Activated CD4-positive, alpha-beta T cell treated with anti-CD3 and anti-CD28 coated beads, Interleukin-2, amount 10 ng/mL, durations not matched to agents 24 days and 14 days (primary cell): ENCODE measurements at places on chromosomes 4 and X. TPM values are rescaled to one million over a fixed set of nuclear protein-coding genes. Genes with fewer than 3 reads are reported as not detected.

Gene HOPX
- 86.3 and 88.5 TPM in 2 replicates for total RNA-seq

Gene MAGED4
- total RNA-seq, result not detected in 2 replicates

DNA sequence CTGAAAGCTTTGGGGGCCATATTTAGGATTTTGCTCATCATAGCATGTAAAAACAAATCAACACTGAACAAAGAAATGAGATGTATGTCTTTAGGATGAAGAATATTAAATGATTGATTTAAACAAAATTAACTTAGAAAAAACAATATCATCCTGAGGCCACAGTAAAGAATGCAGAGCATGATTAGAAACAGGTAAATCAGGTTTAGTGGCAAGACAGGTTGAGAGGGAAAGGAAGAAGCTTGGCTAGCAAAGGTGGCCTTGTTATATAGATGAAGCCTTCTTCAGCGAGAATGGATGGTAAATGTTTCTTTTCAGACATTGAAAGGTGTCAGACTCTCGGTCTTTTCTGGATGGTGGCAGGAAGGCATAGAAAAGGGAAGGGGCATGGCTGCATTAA lies 11.9 kb upstream of the MAGEB16 start:
- no peak for DNase-seq

Gene SRPX2
- not detected in 2 replicates for total RNA-seq

Gene HSFX3
- not detected in 2 replicates for total RNA-seq

DNA sequence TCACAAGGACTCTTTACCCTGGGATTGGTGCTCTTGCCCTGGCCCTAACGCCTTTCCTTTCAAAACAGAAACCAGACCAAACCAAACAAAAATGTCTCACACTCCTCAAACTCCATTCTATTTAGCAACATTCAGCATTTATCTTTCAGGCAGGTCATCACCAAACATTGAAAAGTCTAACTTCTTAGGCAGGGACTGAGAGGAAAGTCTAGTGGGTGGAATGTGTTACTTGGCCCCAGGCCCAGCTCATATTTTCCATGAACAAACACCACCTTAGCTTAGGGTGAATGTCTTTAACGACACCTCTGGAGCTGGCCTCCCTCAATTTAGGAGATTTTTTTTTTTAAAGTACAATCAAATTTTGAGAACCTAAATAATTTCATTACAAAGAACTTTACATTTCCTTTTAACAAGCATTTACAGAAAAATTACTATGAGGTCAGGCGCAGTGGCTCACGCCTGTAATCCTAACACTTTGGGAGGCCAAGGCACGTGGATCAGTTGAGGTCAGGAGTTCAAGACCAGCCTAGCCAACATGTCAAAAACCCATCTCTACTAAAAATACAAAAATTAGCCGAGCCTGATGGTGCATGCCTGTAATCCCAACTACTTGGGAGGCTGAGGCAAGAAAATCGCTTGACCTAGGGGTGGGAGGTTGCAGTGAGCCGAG lies 10.2 kb upstream of the N4BP2 start:
- DNase-seq, result peak; percentile 64

DNA sequence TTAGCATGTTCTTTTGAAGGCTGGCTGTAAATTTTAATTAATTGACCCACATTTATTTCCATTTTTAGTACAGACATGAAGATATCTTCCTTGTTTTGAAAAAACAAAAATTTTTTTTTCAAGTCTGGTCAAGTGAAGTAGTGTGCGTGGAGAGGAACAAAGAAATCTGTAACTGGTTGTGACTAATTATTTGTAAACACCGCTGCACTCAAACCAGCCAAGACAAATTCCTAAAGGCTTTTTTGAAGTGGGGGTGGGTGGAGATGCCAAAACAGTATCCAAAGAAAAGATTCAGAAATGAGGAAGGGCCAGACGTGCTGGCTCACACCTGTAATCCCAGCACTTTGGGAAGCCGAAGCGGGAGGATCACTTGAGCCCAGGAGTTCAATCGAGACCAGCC lies 88.3 kb downstream of the SHROOM2 start:
- DNase-seq, result no peak

Gene USP17L22
- not detected in 2 replicates for total RNA-seq

DNA sequence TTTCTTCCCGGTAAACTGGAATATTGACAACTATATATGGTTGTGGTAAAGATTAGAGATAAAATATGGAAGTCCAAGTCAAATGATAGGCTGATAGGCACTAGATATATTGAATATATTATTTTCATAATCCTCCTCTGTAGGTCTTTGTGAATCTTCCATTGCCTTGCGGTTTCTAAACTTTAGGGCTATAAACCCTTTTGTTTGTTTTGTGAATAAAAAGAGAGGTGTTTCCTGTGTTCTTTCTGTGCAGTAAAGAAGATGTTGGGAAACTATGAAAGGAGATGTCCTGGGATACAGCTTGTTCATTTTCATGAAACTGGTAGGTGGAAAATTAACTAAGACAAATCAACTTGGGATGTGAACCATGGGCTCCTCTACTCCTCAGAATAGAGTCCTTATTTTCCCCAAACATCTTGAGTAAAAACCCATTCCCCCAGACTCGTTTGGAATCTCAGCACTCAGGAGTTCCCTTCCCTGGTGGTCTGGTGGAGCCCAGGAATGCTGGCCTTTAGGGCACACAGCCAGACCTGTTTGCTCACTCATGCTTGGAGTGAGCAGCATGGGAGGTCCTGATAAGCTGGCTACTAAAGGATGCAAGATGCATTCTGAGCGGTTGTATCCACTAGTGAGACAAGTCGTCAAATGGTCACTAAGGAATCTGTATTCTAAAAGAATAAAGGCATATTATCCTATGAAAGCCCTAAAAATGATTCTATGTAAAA lies 22.2 kb downstream of the PRDM8 start:
- DNase-seq, result no peak

GRCh38 chr4:24965627-24966026 lies 52.8 kb upstream of the CCDC149 start:
- DNase-seq, result no peak

DNA sequence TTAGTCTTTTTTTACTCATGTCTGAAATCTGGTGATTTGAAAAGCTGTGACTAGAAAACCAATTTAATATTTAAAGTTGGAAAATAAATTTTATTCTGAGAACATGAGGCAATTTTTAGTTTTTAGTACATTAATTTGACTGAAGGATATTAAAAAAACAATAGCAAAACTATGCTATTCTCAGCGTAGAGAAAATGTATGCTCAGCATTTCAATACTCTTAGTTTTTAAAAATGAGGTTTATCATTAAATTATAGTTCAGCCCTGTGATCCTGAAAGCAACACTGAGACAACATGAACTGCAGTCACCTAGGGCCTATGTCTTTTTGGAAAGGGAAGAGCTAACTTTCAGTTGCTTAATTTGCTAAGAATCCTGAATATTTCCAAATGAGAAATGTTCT lies 9.5 kb downstream of the GALNT7 start:
- no peak for DNase-seq

DNA sequence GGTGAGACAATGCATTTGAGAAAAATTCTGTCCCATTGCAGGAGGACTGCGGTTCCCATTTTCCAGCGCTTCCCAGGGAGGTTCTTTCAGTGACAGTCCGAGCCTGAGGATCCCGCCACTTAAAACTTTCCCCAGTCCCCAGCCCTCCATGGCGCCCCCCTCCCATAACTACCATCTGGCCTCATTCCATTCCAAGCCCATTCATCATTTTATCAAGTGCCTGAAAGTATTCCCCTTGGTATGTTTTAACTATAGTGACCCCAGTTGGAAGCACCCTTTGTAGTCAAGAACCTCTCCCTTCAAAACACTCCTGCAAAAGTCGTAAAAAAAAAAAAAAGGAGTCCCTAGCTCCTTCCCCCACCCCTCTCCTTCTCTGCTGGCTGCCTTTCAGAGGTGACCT lies 1.2 kb downstream of the RASL11B start:
- DNase-seq, result no peak

Gene HSFX1
- total RNA-seq, result 0.50 and 0.58 TPM in 2 replicates

DNA sequence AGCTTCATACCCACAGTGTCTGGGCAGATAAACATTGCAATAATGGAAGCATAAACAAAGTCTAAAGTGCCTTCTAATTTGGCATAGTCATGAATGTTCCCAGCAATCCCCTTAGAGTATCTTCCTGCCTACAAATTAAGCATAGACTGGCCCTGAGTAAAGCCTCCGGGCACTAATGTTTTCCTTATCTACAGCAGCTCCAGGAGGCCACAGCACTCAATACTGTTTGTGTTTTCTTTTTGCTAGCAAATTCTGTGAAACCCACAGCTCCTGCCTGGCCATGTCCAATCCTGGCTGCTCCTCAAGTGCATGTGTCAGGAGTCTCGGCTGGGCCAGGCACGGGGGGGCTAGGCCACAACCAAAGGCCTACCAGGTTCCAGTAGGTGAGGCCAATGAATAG lies 102.7 kb upstream of the TBC1D9 start:
- no peak for DNase-seq

DNA sequence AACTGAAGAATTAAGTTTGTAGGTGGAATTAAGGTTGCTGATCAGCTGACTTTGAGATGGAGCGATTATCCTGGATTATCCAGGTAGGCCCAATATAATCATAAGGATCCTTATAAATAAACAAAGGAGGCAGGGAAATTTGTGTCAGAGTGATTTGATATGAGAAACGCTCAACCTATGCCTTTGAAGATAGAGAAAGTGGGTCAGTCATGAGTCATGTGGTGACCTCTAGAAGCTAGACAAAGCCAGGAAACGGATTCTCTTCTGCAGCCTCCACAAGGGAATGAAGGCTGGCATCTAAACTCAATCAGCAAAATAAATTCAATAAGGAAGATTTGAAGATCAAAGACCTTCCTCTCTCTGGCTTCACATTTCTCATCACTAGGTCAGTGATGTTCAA lies 41.5 kb upstream of the SMIM10 start:
- DNase-seq, result no peak

Gene ERCC6L
- 8.1 and 8.3 TPM in 2 replicates for total RNA-seq

Gene OTC
- total RNA-seq, result not detected in 2 replicates

Gene IL9R
- total RNA-seq, result 8.5 and 8.7 TPM in 2 replicates

DNA sequence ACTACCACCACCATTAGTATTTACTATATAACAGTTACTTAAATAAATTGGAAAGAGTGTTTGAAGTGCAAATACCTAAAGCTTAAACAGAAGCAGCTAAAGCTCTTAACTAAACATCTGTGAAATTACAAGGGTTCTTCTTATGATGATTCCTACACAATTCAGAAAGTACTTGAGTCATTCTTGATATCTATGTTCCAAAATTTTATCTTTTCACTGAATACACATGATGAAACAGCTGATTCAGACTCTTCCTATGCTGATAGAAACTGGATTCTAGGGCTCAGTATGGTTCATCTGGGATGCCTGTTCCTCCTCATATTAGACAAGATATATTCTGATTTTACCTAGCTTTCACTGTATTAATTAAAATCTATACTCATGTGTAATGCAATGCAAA lies 13.6 kb downstream of the EREG start:
- DNase-seq, result no peak

DNA sequence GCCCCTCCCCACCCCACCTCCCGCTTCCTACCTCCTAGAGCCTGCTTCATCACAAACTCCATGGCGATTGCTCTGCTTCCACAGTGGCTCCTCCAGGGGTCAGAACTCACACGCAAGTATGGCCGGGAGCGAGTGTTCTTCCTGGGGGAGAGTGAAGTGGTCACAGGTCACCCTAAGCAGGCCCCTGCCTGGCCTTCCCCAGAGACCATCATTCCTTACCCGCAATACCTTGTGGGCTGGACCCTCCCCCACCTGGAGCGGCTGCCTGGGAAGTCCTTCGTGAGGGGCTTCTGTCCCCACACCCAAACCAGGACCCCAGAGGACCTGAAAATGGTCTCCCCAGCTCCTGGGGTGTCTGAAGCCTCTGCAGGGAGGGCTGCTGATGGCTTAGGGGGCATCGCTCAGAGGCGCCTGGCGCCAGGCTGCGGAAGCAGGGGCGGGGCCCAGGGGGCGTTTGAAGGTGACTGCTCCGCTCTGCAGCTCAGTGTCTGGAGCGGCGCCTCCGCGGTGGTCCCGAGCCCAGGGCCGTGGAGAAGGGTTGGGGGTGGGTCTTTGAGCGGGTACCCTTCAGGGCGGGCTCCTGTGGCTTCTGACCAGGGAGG lies 1.4 kb downstream of the CPLX1 start:
- no peak for DNase-seq

DNA sequence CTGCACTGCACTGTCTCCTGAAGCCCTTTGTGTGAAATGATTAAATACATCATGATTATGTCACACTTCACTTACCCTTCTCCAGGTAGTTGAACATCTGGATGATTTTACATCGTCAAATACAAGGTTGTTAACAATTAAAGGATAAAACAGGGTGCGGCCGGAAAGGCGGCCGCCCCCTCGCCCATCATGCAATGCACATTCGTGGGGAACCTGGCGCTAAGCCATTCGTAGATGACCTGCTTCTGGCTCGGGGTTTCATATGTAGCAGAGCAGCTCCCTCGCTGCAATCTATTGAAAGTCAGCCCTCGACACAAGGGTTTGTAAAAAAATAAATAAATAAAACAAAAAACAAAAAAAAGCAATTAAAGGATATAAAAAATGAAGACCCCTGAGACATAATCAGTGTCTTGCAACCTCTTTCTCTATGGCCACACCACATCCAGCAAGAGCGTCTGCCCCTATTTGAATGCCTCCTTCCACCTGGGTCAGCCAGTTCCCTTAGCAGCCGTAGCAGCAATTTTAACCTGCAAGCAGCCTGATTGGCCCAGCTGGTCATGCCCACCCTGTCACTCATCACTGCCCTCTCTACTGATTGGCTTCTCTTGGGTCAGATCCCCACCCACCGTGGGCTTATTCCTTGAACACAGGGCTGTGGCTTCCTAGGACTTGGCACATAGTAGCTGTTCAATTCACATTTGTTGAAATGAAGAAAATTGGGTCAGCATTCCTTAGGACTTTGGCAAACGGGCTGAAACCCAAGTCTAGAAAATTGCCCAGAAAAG lies 147.8 kb upstream of the PSAPL1 start:
- DNase-seq, result no peak

DNA sequence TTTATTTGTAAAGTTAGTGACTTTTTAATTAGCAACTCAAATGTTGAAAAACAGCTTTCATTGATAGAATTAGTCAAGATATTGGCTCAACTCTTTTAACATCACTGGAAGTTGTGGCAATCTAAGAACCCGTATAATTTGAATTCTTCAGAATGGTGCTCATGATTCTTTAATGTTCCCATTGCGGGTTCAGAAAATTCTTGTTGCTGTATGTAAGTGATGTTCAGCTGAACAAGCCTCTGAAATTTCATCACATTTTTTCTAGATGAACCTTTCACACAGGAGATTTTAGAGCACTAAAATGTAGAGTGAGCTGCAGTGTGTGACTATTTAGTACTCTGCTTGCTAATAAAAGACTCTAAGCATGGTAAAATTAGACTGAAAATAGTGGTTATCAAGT lies 1317.7 kb downstream of the FSTL5 start:
- DNase-seq, result no peak
